ENCODE measurements at places on chromosomes 7 and 10.

- no peak for DNase-seq
Observed at GRCh38 chr10:44195112-44196007, 189.5 kb downstream of the CXCL12 start.

DNA sequence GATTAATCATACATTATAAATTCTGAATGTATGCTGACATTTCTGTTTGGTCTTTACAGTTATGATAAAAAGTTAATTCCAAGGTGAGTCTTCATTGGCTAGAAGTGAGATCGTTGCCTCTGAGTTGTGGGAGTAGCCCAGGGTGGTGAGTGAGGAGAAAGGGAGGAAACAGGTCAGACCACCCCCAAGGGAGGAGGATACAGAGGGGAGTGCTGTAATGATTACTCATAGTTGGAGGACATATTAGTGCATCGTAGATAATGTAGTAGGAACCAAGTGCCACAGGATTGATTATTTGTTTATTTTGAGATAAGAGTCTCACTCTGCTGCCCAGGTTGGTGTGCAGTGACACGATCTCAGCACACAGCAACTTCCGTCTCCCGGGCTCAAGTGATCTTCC, 672.2 kb downstream of the INHBA start:
- DNase-seq: no peak

DNA sequence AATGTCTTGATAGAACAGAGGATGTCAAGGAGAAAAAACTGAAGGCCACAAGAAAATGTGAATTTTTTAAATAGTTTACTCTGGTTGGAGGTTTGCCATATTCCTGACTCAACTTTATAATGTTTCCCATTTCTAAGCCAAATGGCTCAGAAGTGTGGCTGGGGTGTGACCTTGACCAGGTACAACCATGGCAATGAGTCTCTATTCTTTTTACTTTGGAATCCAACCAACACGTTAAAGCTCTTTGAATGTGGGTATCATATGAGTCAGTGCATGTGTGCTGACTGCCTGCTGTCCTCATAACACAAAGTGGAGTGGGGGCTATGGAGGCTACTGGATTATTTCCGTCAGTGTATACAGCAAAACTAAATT, 33.5 kb upstream of the DLD start:
- no peak for DNase-seq

- DNase-seq: no peak
Observed at GRCh38 chr10:64658528-64658927, 1137.3 kb downstream of the REEP3 start.
